ENCODE measurements at places on chromosomes 3 and 15.

DNA sequence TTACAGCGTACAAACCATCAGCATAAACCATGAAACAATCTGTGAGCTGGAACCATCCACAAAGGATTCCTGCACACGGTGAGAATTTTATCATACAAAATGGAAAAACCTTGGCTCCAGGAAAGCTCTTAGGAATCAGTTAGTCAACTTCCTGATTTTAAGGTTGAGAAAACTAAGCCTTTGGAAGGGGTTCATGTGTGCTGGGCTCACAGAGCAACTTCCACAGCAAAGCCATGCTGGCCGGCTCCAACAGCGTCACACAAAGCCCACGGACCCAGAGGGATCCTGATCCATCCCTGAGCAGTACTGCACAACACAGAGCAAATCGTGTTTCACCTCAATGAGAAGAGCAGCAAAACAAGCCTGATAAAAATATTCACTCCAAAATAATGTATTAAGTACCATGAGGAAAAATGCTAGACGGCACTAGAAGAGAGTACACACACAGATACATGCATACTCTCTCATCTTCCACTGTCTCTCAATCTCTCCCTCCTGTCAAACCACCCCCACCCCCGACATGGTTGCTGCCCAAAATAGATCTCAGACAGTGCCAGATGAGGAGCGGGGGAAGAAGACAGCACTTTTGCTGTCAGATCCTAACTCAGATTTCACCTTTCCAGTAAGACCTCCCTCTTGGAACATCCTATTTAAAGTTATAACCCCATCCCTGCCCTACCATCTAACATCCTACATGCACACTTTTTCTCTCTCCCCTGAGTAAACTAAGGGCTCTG, 58.6 kb downstream of the MB21D2 start:
- DNase-seq: no peak

- no peak for DNase-seq
Observed at GRCh38 chr15:39142500-39142899, 438.4 kb upstream of the THBS1 start.

GRCh38 chr15:75654201-75654907, 6.6 kb downstream of the SNX33 start:
- no peak for DNase-seq

DNA sequence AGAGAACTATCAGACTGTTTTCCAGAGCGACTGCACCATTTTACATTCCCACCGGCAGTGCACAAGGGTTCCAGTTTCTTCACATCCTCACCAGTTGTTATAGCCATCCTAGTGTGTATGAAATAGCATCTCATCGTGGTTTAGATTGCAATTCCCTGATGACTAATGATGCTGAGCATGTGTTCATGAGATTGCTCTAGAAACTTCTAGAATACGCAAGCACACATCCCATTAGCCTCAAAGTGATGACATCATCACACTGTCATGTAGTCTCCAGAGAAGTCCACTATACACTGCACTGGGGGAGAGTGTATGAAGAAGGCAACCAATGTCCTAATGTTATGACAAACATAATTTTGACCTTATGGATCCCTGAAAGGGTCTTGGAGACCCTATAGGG, 30.1 kb downstream of the FBLN2 start:
- DNase-seq: no peak

DNA sequence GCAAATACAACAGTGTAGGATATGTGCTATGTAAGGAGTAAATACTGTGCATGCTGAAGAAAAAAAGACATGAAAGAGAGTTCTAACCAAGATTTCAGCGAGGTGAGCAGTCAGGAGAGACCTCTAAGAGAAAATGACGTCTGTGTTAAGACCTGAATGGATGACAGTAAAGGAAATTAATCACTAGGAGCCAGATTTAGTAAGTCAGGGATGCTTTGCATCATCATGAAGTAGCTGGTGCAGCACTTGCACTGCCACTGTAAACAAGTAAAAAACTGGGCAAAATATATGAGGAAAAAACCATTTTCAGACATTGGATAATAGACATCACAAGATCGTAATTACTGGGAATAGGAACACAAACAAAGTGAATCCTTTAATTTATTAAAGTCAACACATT, 32.6 kb downstream of the RTP4 start:
- DNase-seq: no peak

Measured in T-helper 22 cell (primary cell).